Activated CD4-positive, alpha-beta T cell treated with anti-CD3 and anti-CD28 coated beads, Interleukin-2, Interleukin-6, amounts not matched to agents 100 ng/mL and 50 ng/mL, durations not matched to agents 16 hours and 8 hours (primary cell): ENCODE measurements at places on chromosomes 2 and 18.

DNA sequence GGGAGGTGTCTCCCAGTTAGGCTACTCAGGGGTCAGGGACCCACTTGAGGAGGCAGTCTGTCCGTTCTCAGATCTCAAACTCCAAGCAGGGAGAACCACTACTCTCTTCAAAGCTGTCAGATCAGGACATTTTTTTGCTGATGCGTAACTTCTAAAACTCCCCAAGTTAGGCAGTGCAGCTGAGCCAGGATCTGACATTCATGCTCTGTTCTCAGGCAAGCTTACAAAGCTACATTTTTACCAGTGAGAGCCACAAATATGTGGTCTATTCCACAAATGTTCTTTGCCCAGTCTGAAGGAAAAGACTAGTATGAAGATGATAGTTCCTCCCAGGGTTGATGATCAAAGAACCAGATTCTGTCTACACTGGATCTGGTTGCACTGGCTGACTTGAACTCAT, 184.1 kb downstream of the MTCL1 start:
- no peak for DNase-seq

DNA sequence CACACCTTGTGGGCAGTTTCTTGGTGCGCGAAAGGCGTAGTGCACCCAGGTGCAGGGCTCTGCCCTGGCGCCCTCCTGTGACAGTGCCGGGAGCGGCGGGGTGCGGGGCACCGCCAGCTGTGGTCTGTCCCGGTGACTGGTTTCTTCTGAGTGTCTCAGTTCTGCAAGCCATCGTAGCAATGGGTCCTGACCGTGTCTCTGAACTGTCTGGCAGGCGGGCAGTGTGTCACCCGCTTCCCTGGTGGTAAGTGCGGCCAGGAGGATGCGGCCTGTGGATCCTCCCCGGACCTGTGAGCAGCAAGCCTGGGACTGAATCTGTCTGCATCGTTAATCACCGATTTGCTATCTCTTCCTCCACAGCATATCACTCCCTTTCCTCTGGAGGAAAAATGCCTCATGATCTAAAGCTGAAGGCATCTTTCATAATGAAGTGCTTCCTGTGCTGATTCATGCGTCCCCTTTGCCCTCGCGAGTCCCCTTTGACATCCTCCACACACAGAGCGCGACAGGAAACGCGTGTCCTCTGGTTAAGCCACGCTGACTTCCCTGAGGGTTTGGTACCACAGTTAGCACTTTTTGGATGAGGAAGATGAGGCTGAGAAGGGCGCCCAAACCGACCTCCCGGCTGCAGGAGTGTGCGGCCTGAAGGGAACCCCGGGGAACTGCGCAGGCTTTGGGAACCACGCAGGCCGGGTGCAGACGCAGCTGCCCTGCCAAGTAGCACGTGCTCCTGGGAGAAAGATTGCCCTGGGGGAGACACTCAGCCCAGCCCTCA, 416.0 kb upstream of the HS6ST1 start:
- DNase-seq: peak; percentile 59

- no peak for DNase-seq
These were observed 328.2 kb upstream of the LYPD1 start for GRCh38 chr2:132998221-132998620.

- no peak for DNase-seq
These were observed 145.3 kb upstream of the SMAD7 start for GRCh38 chr18:49096021-49096420.

GRCh38 chr2:6806604-6807003, 59.1 kb downstream of the CMPK2 start:
- no peak for DNase-seq

- no peak for DNase-seq
These were observed 3.4 kb downstream of the TCF23 start for GRCh38 chr2:27152102-27152795.

DNA sequence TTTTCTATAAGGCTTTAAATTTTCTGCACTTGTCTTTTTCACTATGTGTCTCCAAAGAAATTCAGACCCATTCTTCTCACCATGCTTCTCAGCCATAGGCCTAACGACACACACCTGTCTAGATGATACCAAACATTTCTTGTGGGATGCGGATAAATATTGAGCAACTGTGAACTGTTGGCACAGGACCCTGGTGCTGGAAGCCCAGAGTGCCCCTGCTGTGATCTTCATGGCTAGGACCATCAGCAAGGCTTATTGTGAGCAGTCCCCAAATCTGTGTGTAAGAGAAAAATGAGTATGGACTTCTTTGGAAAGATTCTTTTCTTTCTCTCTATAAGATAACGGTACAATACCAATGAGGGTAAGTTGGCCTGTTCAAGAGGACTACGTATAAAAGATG, 54.1 kb upstream of the NCK2 start:
- no peak for DNase-seq

DNA sequence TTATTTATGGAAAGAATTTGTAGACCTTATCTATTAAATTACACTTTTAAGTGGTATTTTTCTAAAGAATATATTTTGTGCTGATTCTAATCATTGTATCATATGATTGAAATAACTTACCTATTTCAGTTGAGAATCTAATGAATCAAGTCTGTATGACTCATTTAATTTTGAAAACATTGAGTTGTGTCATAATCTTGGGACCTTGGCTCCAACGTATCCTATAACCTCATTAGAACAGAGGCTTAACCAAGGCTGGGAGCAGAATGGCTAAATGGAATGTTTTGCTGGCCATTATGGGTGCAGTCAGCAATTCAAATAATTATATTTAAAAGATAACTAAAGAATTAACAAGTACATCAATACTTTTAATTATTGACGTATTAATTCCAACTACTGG, 19.6 kb upstream of the GULP1 start:
- no peak for DNase-seq

DNA sequence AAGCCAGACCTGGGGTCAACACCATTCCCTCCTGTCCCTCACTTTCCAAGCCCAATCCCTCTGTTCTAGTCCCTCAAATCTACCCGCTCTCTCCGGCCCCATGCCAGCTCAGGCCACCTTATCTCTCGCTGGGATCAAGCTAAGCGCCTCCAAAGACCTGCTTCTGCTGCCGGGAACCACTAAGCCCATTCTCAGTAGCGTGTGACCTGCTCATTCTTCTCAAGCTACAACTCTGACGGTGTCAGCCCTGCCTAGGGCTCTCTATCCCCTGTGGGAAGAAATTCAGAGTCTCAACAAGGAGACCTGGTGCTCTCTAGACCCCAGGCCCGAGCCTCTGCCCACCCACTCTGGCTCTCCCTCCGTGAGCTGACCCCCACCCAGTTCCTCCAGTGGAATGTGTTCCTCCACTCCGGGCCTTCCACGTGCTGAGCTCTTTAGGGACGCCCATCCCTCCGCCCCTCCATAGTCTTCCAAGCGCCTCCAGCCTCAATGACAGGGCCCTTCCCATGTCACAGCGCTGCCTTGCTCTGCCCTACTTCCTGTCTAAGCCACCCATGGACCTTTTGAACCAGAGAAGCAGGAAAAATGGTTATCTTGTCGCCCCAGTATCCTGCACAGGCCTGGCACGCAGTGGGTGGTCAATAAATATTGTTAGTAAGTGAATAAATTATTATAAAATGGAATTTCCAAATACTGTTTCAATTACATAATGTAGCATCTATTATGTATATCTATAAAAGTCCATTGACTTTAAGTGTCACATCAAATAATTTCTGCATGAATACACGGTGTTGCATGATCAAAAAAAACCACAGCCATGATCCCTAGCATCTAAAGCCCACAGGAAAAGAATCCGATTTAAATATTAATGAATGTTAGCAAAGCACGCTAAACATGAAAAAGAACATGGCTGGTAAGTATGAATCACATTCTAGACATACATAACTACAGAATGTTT, 127.6 kb downstream of the ZNF516 start:
- DNase-seq: no peak

GRCh38 chr2:20868377-20868776, 45.5 kb upstream of the LDAH start:
- peak; percentile 85 for DNase-seq

DNA sequence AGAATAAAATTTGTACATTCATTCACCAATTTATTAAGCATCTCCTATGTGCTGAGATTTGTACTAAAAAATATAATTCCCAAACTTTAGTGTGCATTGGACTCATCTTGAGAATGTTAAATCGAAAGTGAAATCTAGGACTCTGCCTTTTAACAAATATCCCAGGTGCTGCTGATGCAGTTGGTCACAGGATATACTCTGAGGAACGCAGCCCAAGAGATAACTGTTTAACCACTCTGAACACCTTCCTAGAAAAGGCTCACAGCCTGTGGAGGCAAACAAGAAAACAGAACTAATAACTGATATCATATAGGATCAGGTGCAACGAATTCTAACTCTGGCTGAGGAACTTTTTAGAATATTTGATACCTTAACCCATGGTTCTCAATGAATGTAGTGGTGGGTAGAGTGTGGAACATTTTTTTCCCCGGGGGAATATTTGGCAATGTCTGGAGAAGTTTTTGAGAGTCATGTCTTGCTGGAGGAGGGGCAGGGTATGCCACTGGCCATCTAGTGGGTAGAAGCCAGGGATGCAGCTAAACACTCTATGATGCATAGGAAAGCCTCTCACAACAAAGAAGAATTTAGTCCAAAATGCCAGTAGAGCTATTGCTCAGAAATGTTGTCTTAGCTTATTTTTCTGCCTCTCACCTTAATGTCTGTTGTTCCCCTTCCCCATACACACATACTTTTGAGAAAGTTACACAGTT, 96.5 kb downstream of the EHBP1 start:
- DNase-seq: peak; percentile 19

- DNase-seq: peak; percentile 20
These were observed 3.8 kb upstream of the FRZB start for GRCh38 chr2:182870227-182870626.

- no peak for DNase-seq
These were observed 7.0 kb upstream of the TTL start for GRCh38 chr2:112474844-112475486.

GRCh38 chr2:175690113-175690837, 311.8 kb downstream of the LNPK start:
- peak; percentile 54 for DNase-seq

DNA sequence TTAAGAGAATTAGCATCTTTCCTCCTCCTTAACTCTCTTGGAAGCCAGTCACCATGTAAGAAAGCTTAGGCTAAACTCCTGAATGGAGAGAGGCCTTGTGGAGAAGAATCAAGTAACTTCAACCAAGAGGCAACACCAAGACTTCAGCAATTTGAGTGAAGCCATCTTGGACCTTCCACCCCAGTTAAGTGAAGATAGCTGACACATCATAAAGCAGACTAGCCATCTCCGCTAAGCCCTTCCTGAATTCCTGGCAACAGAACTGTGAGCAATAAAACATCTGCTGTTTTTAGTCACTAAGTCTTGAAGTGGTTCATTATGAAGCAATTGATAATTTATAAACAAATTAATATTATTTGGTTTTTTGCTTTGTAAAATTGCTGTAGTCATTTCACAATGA, 1.5 kb upstream of the ZNF397 start:
- DNase-seq: no peak

DNA sequence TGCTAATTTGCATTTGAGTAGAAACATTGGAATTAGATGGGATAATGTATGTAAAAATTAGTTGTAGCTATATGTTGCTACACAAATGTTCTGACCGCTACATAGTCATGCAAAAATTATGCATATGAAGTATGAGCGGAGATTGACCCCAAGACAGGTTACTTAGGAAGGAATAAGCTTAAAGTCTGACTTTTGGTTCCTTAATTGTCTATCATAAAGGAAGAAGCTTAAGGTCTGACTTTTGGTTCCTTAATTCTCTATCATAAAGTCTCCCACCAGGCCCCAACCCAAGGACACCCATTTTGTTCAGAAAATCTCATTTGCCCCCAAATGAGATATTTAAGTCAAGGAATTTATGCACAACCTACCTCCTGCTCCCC, 106.5 kb downstream of the EVA1A start:
- no peak for DNase-seq

DNA sequence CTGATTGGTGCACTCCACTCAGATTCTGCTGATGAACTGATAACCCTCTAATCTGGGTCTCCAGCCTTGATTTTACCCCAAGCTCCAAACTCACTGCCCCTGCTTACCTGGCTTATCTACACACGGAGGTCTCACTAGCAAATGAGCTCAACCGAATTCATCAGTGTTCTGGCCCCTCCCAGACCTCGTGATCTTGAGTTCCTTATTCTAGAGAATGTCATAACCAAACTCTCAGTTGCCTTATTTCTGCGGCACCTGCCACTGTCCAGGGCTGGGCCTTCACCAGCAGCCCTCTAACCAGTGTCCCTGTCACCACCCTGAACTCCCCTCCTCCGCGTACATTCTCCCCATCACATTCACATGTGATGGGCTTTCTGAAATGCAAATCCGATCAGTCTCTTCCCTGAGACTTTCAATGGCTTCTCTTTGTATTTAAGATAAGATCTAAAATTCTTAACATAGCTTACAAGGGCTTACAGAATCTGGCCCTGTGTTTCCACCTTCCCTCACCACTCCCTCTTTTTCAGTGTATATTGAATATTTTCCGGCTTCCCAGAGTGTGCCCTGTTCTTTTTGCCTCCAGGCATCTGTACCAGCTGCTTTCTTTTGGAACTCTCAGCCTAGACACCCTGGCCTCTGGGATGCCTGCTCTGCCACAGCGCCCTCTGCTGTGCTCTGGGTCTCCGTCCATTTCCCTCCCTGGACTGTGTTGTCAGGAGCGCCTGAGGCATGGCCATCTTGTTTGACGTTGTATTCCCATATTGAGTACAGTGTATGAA, 31.1 kb downstream of the NAB1 start:
- DNase-seq: peak; percentile 68

- DNase-seq: no peak
These were observed 71.2 kb downstream of the MAIP1 start for GRCh38 chr2:200026332-200027230.

- no peak for DNase-seq
These were observed 158.8 kb upstream of the HDAC4 start for GRCh38 chr2:239559417-239560261.

DNA sequence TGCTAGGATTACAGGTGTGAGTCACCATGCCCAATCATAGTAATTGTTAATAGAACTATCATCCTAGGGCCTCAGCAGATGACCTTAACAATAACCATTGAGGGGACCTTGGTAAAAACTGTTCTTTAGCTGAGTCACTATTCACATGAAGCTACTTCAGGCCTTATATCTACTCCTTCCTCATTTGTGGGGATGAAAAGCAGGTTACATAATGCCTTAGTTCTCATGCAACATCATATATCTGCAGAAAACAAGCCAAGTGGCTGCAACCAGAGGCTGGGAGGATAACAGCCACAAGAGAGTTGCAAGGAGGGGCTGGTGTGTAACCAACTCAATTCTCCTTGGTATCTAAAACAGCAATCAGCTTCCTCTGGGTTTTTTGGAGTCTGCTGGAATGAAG, 445.4 kb downstream of the NBAS start:
- DNase-seq: no peak

DNA sequence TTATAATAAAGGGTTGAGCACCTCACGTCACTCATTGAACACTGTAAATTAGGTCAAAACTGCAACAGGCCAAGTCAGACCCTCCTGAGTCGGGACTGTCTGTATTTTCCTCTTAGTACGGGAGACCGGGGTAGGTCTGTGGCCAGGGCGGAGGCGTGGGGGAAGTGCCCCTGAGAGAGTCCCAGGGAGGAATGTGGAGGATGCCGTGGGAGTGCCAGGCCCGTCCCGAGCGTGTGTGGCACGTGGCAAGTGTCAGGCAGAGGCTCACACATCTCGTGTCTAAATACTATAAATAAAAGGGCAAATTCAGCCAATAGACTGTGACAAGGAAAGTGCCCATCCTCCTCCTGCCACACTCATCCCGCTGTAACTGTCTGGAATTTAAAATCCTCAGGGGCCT, 6.3 kb upstream of the HDAC4 start:
- no peak for DNase-seq

- peak; percentile 54 for DNase-seq
These were observed 63.8 kb downstream of the EHD3 start for GRCh38 chr2:31297751-31298150.
